ENCODE measurements at places on chromosomes 6 and 20.

GRCh38 chr6:84411060-84411629 is 183.7 kb upstream of the CEP162 start:
- DNase-seq: no peak

DNA sequence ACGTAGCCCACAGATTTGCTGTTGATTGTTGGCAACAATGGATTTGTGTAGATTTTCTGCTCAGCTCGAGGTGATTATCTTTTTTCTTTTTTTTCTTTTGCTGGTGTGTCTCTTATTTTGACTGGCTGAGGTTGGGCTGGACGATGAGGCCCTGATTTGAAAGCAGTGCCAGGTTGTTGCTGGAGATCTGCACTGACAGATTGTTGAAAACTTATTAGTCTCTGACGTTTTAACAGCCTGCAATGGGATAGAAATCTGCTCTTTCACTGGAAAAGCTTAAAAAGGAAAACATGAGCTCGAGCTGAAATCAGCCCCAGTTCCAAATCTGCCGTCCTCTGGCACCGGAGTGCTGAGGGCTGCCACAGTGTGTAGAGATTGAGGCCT is 87.7 kb downstream of the PDE7B start:
- no peak for DNase-seq

- DNase-seq: no peak
Observed at GRCh38 chr20:57711311-57711712, 1.5 kb upstream of the PMEPA1 start.

GRCh38 chr6:2962004-2962403 is 9.4 kb downstream of the SERPINB6 start:
- DNase-seq: no peak

- DNase-seq: peak; percentile 47
Observed at GRCh38 chr20:2451939-2452732, 18.5 kb downstream of the SNRPB start.

DNA sequence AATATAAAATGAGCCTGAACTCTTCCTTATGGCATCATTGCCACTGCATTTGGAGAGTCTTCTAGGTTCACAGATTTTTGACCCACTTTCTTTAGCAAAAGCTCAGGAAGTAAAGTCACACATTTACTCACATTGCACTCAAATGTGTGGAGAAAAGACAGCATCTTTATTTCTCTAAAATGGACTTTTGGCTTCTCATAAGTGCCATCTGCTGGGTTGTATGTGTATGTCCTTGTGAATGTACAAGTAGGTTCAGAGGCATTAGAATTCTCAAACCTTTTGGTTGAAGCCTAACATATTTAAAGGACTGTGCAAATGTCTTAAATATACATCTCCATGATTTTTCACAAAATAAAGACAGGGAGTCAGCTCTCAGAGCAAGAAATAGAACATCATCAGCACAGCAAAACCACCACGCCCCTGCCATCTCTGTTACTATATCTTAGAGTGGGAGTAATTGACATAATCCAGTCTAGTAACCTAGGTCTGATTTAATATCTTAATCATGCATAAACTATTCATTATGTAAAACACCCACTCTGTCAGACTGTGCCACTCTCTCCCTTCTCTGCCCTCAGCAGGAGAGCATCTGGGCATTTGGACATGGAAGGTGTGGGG is 42.2 kb upstream of the SPTLC3 start:
- DNase-seq: peak; percentile 10

DNA sequence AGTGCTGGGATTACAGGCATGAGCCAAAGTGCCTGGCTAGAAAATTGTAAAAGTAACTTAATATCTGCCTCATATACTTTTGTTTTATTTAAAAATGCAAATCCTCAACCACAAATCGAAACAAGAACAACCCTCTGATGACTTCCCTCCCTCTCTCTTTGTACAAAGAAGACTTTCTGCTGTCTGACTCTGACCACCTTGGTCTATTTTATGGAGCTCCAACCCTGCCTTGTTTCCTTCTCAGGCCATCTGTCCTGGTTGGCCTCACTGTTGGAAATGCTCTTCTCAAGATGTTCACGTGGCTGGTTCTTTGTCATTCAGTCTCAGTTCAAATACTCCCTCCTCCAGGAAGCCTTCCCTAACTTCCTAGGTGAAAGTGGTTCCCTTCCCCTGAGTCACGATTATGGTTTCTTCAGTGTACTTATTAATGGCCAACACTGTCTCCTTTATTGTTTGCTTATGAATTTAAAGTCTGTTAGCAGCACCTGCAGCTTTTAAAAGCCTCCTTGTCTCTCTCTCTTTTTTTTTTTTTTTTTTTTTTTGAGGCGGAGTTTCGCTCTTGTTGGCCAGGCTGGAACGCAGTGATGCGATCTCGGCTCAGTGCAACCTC is 151.5 kb upstream of the SALL4 start:
- DNase-seq: no peak

GRCh38 chr6:35626401-35626800 is 62.3 kb downstream of the FKBP5 start:
- DNase-seq: no peak

DNA sequence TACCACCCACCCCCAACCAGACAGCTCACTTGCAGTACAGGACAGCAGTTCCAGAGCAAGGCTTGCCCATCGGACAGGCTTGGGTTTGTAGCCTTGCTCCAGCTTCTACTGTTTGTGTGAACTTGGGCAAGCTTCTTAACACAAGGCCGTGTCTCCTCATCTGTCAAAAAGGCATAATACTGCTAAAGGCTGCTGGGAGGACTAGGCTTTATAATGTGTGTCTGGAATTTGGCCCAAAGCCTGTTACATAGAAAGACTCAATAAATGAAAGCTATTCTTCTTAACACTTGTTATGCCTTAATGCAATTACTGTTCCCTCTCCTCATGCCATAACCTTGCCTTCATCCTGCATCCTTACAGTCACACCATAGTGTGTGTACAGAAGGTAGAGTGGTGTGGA is 43.4 kb downstream of the LYRM4 start:
- no peak for DNase-seq

- peak; percentile 43 for DNase-seq
Observed at GRCh38 chr6:108921547-108922361, 73.5 kb downstream of the ARMC2 start.
